ENCODE measurements at places on chromosomes 1 and 21. TPM values are rescaled to one million over a fixed set of nuclear protein-coding genes. Genes with fewer than 3 reads are reported as not detected.

DNA sequence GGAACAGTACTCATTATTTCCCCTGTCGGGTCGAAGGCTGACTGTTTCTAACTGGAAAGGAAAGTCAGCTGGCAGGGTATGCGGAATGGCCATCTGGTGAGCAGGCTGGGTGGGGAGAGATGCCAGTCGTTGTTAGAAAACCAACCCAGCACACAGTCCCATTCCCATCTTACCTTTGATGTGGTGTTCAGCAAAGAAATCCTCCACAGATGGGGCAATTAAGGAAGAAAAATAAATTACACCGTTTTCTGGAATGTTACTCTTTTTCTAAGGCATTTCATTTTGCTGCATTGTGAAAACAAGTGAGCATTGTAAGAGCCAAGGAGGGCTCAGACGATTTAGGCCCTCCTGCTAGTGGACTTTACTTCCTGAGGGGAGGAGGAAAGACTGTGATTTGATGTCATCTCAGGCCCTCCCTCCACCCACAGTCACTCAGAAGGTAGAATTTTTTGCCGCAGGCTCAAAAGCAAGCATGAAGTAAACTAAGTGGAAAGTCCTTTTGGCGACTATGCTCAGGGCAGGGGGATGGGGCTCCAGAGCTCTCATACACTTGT is at the start of gene SLC16A4:
Gene SLC16A4 (minus strand): TSS at position 335 of the 554 bp plus-strand sequence. CDS start 1,703 bp downstream, outside the sequence.
- DNase-seq: no peak

- DNase-seq: peak; percentile 53
Measured at GRCh38 chr1:147700042-147701006, 30.0 kb upstream of the ACP6 start.

- no peak for DNase-seq
Measured at GRCh38 chr1:34863501-34863900, 4.0 kb upstream of the SMIM12 start.

GRCh38 chr21:29601047-29601446 is 302.3 kb downstream of the BACH1 start:
- DNase-seq: no peak

GRCh38 chr1:166920561-166921475 is 44.8 kb upstream of the TADA1 start:
- DNase-seq: peak; percentile 14

- no peak for DNase-seq
Measured at GRCh38 chr1:180281490-180281889, 51.4 kb downstream of the LHX4 start.

DNA sequence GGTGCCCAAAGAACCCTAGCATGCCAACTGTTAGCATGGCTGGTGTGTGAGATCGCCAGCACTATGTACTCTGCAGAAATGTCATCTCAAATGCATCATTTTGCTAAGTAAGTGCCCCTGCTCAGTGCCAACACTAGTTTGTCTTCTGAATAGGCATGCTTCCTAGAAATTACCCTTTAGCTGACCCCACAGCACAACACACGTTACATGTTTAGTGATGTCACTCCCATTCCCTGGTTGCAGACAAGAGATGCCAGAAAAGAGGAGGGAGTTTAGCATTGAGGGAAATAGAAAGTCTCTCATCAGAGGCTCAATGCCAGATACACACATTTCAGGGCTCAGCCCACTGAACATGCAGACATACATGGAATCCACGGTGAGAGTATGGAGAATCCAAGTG is 9.3 kb upstream of the ST6GALNAC3 start:
- DNase-seq: no peak

- no peak for DNase-seq
Measured at GRCh38 chr1:203990118-203990517, 82.8 kb upstream of the SOX13 start.

- no peak for DNase-seq
Measured at GRCh38 chr1:100869996-100870395, 24.6 kb downstream of the EXTL2 start.

GRCh38 chr1:107450899-107451664 is 310.2 kb downstream of the NTNG1 start:
- DNase-seq: no peak

DNA sequence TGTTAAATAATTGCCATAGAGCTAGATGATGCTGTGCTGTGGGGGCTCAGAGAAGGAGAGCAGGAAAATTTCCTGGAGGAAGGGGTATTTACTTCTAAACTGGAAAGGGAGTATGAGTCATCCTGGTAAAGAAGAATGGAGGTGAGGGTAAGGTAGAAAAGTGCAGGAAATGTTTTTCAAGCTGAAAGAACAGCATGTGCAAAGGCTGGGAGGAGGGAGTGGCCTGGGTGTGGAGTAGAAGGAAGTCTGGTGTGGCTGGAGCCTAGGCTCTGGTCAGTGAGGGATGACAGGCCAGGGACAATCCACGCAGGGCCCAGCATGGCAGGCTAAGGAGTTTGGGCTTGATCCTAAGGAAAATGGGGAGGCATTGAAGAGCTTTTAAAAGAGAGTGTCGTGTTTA is 45.9 kb downstream of the MATN1 start:
- no peak for DNase-seq

- DNase-seq: no peak
Measured at GRCh38 chr1:210001751-210002150, 63.7 kb downstream of the SYT14 start.

DNA sequence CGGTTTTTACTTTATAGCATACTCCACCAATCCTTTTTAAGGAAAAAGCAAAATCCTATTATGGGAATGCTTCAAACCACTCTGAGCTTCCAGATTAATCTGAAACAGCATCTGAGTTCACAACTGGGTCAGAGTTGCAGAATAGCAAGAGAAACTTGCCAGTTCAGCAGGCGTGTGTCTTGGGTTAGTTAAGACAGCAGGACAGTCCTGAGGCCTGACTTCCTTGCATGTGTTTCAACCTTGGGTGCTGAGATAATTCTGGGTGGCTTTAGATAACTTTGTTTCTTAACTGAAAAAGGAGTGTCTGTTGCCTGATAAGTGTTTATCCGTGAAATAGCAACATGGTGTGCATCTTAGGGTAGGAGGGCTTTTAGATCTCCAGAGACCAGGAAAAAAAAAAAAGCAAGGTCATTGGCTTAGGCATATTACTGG is 169.2 kb downstream of the DHRS3 start:
- DNase-seq: no peak

DNA sequence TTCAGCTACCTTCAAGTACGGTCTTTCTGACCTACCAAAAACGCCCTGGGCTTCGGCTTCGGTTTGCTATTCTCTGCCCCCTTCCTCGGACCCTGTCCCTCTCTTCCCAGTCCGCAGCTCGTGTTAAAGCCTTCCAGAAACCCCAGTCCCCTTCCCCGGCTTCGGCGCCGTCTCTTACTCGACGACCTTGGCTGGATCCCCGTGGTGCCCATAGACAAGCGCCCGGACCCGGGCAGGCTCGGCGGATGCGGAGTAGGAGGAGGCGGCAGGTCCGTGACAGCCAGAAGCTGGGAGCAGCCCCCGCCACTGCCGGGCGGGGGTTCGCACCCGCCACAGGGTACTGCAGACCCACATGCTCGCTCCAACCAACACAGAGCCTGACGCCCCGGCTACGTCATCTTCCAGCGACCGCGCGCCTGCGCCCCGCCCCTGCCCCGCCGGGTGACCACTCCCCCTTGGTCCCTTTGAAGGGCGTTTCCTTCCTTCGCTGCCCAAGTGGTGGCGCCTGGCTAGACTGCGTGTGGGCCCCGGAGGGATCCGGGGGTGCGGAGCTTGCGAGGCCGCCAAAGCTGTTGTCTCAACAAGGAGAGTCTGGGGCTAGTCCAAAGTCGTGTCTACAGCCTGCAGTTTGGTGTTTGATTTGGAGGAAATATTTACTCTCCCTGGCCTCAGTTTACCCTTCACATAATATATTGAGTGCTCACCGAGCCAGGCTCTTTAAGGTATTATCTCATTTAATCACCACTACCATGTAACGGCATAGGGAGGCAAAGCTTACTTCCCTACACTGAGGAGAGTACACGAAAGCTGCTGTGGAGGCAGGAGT is at the start of gene MECR:
Gene MECR (minus strand): TSS at position 382 of the 826 bp plus-strand sequence. CDS start 28 bp downstream, at position 354.
- DNase-seq: peak; percentile 91

DNA sequence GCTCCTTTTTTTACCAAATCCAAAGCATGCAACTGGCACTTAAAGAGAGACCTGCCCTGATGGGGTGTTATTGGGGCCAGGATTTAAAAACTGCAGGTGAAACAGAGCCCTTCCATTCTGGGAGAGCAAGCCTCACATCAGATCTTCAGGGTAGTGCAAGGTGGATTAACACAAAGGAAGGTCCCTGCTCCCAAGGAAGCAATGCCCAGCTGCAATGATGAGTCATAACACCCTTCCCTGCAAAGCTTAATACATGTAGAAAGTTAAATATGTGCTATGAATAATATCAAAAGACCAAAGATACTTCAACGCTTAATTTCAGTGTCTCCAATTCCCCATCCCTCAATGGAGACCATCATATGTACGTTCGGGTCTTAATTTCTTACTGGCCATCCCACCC is 508.0 kb downstream of the OMA1 start:
- no peak for DNase-seq

DNA sequence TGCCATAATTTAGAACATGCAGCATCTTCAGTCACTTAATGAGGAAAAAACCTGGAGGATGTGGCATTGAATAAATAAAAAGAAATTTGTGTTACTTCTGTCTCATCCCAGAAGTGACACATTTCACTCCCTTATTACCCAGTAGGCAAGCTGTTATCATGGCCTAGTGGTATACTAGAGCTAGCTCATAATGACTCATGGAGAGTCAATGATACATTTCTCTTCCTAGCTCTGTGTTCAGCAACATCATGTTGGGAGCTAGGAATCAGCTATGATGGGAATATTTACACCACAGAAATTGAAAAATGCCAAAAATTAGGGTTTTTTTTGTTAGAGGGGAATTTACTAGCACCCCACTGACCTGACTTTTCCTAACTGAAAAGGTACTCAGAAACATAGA is 182.7 kb downstream of the HMCN1 start:
- no peak for DNase-seq

- no peak for DNase-seq
Measured at GRCh38 chr1:68287241-68287640, 54.9 kb upstream of the WLS start.

DNA sequence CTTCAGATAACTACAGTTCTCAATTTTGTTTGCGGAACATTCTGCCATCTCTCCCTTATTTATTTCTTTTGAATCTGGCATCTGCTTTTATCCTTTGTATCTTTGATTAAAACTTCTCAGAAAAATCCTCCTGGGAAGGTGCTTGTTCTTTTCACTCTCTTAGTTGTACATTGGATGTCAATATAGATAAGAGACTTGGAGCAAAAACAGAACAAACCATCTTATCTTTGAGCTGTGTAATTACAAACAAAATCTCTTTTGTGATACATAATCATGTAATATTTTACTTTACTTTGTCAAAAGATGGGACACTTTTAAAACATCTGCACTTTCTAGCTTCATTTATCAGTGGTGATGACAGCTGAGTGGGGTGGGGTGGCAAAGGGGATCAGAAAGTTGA is 307.2 kb upstream of the LYPLAL1 start:
- no peak for DNase-seq

GRCh38 chr1:200435200-200435780 is 25.5 kb upstream of the ZNF281 start:
- no peak for DNase-seq

DNA sequence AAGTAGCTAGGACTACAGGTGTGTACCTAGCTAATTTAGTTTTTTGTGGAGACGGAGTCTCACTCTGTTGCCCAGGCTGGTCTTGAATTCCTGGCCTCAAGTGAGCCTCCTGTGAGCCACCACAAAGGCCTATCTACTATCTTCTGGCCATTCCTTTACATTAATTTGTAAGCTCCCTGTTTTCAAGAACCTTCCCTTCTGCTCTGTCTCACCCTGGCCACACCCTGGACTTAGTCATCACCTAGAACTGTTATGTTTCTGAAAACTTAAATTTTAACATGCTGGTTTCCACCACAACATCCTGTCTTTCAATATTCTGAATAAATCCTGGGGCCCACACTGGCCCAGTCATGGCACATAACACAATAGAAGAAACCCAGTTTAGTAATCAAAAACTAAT is 4.9 kb upstream of the B4GALT3 start:
- no peak for DNase-seq

PGLYRP3 gene
- not detected for total RNA-seq

TXNDC12 gene
- total RNA-seq: 43.5 TPM

ATF3 gene
- 57.7 TPM for total RNA-seq

All from left lung (tissue), 14 donors.